ENCODE measurements at places on chromosomes 11 and 22.

DNA sequence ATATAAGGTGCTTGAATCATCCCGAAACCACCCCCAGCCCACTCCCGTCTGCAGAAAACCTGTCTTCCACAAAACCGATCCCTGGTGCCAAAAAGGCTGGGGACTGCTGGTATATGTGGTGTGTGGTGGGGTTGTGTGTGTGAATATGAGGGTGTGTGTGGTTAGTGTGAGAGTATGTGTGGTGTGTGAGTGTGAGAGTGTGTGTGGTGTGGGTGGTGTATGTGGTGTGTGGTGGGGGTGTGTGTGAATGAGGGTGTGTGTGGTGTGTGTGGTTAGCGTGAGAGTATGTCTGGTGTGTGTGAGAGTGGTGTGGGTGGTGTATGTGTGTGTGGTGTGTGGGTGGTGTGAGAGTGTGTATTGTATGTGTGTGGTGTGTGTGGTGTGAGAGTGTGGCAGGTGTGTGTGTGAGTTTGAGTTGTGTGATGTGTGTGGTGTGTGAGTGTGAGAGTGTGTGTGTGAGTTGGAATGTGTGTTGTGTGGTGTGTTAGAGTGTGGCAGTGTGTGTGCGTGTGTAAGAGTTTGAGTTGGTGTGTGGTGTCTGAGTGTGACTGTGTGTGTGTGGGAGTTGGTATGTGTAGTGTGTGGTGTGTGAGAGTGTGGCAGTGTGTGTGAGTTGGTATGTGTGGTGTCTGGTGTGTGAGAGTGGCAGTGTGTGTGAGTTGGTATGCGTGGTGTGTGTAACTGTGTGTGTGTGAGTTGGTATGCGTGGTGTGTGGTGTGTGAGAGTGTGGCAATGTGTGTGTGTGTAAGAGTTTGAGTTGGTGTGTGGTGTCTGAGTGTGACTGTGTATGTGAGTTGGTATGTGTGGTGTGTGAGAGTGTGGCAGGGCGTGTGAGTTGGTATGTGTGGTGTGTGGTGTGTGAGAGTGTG lies 6.5 kb downstream of the UPK3A start:
- DNase-seq, result no peak

GRCh38 chr22:44955102-44955501 lies 54.7 kb downstream of the PHF21B start:
- no peak for DNase-seq

DNA sequence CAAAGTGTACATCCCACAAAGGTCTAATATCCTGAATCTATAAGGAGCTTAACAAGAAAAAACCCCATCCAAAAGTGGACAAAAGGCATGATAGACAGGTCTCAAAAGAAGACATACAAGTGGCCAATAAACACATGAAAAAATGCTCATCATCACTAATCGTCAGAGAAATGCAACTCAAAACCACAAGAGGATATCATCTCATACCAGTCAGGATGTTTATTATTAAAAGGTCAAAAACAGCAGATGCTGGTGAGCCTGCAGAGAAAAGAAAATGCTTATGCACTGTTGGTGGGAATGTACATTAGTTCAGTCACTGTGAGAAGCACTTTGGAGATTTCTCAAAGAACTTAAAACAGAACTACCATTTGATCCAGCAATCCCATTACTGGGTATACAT lies 12.7 kb downstream of the LGALS12 start:
- no peak for DNase-seq

- no peak for DNase-seq
Observed at GRCh38 chr11:13897646-13898276, 64.8 kb upstream of the SPON1 start.

DNA sequence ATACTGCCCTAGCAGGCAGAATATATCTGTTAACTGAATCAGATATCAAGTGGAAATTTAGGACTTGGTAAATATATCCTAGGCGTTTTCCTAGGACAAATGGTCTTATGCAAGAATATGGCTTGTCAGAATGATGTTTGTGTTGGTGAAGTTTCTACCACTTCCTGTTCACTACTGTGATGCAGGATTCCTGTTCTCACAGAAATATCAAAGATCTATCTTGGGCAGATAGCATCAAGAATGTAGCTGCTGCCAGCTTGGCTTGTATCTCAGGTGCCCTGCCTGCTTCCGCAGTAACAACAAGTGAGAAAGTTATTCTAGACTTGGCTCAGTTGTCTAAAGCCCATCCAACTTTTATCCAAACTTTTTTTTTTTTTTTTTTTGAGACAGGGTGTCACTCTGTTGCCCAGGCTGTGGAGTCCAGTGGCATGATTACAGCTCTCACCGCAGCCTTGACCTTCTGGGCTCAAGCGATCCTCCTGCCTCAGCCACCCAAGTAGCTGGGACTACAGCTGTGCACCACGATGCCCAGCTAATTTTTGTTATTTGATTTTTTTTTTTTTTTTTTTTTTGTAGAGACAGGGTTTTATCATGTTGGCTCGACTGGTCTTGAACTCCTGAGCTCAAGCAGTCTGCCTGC lies 61.3 kb downstream of the PPME1 start:
- DNase-seq, result no peak

DNA sequence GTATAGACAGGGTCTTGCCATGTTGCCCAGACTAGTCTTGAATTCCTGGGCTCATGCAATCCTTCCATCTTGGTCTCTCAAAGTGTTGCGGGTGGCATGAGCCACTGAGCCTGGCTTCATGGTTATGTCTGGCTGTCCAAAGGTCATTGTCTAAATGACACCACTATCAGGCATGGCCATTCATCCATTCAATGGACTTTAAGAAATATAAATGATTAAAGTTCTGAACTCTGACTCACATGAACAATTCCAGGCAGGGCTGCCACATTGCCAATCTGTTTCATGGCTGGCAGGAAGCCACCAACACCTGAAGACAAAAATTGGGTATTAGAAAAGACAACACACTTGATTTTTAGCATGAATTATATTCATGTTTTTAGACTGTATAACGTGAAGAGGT lies 4.1 kb downstream of the RTCB start:
- no peak for DNase-seq

- DNase-seq, result no peak
Observed at GRCh38 chr11:93166862-93167261, 30.9 kb downstream of the SLC36A4 start.

DNA sequence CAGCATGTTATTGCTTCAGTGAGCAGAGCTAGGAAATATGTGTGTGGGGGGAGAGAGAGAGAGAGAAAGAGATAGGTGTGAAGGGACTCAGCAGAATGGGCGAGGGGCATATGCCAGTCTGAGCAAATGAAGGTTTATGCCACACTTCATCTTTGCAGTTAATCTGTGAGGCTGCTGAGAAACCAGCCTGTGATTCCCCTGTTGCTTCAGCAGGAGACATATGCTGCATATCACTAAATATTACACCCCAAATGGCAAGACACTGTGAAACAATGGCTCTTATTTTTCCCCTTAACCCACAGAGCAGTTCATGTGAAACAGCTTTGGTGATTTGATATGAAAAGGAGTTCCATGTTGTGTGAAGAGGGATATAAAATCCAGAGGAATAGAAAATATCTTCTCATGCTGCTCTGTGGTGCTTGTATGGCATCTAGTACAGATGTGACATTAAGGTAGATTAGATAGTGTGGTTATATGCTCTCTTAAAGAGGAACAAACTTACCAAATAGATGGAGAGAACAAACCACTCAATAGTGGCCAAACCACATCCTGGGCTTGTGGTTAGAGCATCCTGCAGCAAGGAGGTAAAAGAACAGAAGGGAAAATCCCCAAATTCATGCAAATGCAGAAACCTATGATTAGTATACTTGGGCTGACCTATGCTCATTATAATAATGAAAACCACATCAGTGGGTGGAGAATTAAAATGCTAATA lies 864.2 kb downstream of the FAM181B start:
- DNase-seq, result peak; percentile 50

- no peak for DNase-seq
Observed at GRCh38 chr11:98766903-98767302, 253.8 kb upstream of the CNTN5 start.

DNA sequence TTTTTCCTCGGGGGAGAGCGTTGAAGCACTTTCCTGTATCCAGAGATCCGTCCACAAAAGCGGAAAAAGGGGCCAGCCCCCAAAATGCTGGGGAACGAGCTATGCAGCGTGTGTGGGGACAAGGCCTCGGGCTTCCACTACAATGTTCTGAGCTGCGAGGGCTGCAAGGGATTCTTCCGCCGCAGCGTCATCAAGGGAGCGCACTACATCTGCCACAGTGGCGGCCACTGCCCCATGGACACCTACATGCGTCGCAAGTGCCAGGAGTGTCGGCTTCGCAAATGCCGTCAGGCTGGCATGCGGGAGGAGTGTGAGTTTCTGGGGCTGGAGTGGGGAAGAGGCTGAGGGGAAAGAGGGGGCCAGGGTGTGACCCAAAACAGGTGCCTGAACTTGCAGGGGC lies 2.6 kb downstream of the NR1H3 start:
- DNase-seq, result no peak

- DNase-seq, result no peak
Observed at GRCh38 chr11:8271106-8271886, 7.6 kb upstream of the LMO1 start.

DNA sequence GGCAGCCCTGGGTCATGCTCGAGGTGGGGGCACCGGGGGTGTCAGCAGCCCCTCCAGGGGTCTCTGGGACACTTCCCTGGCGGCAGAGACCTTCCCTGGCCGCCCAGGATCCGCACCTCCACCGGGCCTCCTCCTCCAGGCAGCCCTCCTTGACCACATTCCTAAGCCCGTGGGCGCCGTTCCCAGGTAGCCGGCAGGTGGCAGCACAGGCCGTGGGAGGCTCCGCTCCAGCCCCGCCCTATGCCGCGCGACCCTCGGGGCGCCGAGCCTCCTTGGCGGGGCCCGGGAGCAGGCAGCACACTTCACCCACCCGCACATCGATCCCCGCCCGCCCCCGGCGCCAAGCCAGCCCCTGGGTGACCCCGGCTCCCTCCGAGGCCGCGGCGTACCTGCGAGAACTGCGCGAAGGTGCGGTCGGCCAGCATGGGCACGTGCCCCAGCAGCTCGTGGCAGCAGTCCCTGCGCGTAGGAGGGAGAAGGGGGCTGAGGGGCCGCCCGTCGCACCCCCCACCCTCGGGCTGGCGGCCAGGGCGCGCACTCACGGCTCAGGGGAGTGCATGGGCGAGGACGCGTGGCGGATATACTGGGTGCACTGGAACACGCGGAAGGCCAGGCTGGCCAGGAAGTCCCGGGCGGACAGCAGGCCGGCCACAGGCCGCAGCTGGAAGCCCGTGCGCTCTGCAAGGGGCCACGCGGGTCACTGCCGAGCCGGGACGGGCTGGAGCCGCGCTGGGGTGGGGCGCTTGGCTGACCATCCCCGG lies 5.3 kb upstream of the INS start:
- no peak for DNase-seq

- peak; percentile 57 for DNase-seq
Observed at GRCh38 chr11:12134236-12134585, 23.8 kb downstream of the MICAL2 start.

- DNase-seq, result no peak
Observed at GRCh38 chr22:24265734-24266133, 4.9 kb upstream of the SPECC1L start.

DNA sequence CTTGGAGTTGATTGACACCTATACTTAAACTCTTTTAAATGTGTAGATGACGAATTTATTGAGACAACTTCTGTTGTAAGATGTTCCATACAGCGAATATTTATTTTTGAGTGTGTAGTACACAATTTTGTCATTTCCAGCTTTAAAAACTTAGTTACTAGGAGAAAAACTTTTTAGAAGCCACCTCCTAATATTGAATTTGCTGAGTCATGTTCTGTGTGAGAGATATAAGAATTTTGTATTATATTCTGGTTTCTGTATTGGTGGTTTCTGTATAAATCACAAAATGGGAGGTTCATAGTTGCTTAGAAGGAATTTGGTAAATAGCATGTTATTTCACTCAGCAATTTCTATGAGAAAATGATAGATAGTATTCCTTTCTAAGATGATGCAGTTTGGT lies 171.3 kb downstream of the WNT11 start:
- DNase-seq, result no peak

DNA sequence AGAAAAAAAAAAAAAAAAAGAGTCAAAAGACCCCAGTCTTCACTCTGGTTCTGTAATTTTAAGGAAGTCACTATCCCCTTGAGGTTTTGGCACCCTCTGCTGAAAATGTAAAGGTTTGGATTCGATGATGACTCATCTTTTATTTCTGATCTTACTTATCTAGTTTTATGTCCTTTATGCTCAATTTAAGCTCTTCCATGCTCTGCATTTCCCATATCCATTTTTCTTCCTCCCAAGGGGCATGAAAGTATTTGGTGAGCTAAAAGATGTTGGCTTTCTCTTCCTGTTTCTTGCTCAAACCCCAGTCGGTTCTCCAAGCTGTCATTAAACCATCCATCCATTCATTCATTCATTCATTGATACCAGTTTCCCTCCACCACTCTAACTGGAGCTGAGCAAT lies 61.0 kb upstream of the CDON start:
- DNase-seq, result no peak

DNA sequence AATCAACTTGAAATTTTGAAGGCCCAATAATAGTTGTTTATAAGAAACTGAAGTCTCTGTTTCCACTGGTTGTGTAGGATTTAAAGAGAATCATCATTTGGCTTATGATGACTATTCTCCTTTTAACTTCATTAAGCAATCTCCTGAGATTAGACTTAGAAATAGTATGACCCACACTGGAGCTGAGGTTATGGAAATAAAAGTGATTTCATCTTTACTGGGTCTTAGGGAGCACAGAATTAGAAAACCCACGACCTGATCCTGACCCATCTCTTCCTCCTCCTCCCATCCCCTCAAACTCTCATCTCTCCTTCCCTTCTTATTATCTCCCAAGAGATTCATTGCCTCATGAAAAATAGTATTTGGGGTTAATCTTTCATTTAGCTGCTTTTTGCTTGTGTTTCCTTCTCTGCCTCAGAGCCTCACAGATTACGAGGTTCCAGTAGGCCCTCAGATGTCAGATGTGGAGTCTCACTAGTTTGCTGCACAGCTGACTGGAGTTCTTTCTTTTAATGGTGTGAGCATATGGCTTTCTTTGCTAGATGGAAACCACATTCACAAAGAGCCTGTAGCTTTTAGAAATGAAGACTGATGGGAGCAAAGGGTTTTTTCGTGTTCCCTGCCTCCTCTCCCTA lies 85.0 kb downstream of the ALX4 start:
- DNase-seq, result no peak

GRCh38 chr11:11569936-11570491 lies 51.8 kb downstream of the GALNT18 start:
- peak; percentile 45 for DNase-seq

GRCh38 chr11:31355131-31355530 lies 14.4 kb downstream of the DCDC1 start:
- no peak for DNase-seq

- peak; percentile 90 for DNase-seq
Observed at GRCh38 chr11:125263268-125263790, 98.8 kb downstream of the PKNOX2 start.

Data from Ammon's horn (tissue), 1 donor.